ENCODE measurements at places on chromosomes 12 and 14. TPM values are rescaled to one million over a fixed set of nuclear protein-coding genes. Genes with fewer than 3 reads are reported as not detected.

DNA sequence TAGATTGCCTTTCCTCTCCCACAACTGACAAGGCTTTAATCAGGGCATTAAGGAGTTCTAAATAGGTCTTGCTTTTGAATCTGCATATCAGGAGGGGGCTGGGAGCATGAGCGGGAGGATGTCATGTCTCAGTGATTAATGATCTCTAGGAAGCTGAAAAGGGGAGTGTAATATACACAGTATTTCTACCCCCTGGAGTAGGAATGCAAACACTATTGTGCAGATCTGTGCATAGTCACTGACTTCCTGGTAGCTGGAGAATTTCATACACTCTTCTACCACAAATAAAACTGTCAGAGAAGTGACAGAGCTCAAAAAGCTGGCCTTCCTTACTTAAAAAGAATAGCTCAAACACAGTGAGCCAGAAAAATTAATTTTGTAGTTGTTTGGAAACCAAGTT is 65.8 kb downstream of the RIC8B start:
- peaks cover 10% of the 10 kb centered on the region for H3K4me1 ChIP-seq
- H3K27me3 ChIP-seq = no peaks in the 10 kb centered on the region
- H3K36me3 ChIP-seq = peaks cover 9% of the 10 kb centered on the region
- no peak for DNase-seq
- H3K27ac ChIP-seq = no peak overlapping the region

DNA sequence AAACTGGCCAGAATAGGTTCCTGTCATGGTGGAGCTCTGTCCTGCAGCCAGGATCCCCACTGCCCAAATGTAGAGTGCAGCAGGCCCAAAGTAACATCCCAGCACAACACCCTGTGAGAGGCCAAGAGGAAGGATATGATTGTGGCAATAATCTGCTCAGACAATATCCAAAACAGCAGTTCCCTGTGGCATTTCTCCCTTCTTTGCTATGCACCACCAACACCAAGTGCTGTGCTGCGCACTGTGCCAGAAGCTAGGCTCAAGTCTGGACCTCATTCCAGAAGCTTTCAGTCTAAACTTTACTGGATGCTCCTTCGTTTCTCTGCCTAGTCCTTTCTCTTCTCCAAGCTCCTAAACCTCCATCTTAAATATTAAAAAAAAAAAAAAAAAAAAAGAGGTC is 33.4 kb downstream of the SLC11A2 start:
- H3K4me3 ChIP-seq = no peak overlapping the region
- H3K27ac ChIP-seq = no peak overlapping the region
- H3K4me1 ChIP-seq = peaks cover 10% of the 10 kb centered on the region
- DNase-seq = no peak

Gene TAS2R7
- total RNA-seq = not detected

Gene PGF
- 0.34 TPM for total RNA-seq

All from activated T-helper 2 cell treated with anti-CD3 and anti-CD28 coated beads, Interferon-gamma antibody, Interleukin-2, Interleukin-4, amounts not matched to agents 10 μg/mL and 5 μg/mL and 100 μg/mL, durations not matched to agents 14 hours and 24 hours and 36 hours (primary cell).